Activated naive CD4-positive, alpha-beta T cell (primary cell): ENCODE measurements at places on chromosomes 12 and 14.

GRCh38 chr12:51071663-51072062, 11.7 kb downstream of the CSRNP2 start:
- DNase-seq, result no peak

GRCh38 chr12:53941187-53941586, 2.6 kb downstream of the HOXC13 start:
- no peak for DNase-seq

GRCh38 chr12:112900298-112901145, 6.2 kb upstream of the OAS1 start:
- DNase-seq, result no peak

GRCh38 chr14:95527387-95528002, 7.4 kb upstream of the GLRX5 start:
- DNase-seq, result no peak

DNA sequence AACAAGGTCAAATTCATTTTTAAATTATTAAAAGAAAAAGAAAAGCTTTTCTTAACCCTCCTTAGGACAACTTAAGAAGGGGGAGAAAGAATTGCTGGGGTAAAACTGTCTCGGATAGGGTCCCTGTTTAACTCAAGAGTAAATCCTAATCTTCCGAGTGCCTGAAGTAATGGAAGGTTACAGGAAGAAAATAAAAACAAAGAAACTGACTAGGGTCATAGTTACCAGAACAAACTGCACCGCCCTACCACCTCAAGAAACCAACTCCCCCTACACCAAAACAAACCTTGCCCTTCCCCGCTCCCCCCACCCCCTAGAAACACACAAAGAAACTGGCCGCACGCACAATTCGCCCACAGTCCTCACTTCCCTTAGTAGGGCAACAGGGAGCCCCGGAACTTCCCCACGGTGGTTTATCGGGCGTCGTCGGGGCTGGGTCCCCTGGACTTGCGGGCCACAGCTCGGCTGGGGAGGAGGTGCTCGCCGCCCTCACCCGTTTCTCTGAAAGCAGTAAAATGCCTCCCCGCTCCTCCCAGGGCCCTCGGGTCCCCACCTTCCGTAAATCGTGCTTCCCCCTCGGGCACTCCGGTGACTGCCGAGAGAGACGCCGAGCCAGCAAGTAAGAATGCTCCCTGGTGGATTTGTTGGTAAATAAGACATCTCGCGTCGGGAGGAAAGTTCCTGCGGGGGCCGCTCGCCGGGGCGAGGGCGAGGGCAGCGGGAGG, 2.4 kb downstream of the SINHCAF start:
- DNase-seq, result no peak

- no peak for DNase-seq
These were observed 430.2 kb upstream of the TMPO start for GRCh38 chr12:98085046-98085755.

GRCh38 chr12:101695706-101696105, 1.7 kb upstream of the CHPT1 start:
- DNase-seq, result no peak

DNA sequence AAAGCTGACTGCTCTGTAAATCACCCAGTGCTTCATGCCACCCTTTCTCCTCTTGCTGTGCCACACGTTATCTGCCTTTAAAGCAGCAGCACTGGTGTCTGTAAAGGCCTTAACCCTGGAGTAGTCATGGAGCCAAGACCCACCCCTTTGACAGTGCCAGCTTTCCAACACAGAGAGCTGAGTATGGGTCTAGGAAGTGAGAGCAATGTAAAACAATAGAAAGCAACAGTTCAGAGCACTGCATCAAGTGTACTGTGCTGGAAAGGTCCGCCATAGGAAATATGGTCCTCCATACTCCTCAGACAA, 139.5 kb downstream of the DAD1 start:
- no peak for DNase-seq

DNA sequence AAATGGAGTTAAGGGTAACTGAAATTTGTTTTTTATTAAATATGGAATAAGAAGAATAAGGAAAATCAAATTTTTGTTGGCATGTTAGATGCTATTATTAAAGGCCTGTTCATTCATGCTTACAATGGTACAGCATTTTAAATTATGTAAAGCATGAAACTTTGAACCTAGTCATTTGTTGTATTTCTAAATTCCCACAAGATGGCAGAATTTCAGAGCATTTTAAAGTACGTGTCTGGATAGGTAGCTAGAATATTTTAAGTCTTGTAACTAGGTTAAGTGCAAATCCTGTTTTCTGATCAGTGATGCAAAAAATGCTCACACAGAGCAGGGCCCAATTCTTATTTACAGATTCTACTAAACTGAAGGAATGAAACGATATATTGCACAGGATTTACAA, 585.6 kb upstream of the MIS18BP1 start:
- no peak for DNase-seq

DNA sequence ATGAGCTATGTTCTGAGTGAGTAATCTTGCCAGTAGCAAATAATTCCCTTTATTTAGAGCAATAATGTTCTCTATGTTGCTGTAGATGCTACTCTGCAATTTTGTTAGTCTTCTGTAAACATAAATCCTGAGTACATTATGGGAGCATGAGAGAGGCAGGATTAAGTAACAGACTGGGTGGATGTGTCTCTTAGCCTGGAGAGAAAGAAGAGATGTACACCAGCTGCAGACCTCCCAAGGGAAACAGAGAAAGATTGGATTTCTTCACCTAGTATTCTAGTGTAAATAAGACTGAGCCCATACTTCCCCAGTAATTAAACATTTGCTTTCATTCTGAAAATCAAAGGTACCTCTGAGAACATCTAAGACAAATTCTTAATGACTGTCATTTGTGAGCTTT, 564.0 kb downstream of the TRHDE start:
- DNase-seq, result no peak

DNA sequence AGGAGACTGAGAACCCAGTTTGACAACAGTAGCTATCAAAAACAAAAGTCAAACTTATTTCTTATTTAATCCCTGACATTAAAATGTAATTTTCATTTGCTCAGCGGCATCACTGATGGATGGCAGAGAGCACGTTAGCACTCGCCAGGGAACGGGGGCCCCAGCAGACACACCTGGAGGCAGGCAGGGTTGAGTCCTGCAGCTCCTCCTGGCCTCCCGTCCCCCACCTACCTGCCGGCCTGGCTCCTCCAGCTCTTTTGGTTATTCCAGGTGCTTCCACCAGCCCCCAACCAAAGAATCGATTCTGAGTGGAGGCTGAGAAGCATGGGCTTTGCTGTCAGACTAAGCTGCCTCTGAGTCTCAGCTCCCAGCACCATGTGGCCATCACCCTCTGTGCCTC, 113.6 kb downstream of the PHETA1 start:
- no peak for DNase-seq

DNA sequence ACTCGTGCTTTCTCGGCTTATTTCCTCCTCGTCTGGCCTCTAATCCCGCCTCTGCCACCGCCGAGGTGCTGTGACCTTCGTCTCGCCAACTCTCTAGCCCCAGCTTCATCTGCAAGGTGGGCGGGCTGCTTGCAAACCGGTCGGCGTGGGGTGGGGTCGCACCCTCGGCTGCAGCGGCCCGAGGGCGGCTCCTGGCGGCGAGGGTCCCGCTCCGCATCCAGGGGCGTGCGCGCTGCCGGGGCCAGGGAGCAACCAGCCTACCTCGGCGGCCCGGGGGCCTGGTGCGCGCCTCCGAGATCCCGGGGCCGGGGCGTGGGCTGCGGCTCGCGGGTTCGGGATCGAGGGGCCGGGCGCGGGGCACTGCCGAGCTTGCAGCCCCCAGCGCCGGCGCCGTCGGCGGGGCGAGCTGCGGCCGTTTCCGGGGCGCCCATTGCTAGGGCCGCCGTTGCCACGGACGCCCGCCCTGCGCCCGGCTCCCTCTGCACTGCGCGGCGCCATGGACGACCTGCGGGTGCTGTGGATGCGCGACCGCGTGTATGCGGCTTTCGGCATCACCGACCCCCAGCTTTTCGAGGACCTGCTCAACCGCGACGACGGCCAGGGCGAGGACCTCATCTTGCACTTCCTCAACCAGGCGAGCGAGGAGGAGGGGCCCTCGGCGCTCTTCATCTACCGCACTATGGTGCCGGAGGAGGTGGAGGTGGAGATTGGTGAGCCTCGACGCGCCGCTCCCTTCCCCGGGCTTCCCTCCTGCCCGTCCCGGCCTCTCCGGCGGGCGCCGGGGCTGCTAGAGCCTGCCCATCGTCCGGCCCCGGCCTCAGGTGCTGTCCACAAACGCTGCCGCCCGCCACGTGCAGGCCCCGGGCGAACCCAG, at the start of gene DNAH10:
TSS of gene DNAH10 (plus strand) at position 461 of the 874 bp plus-strand sequence. CDS start at position 497, 36 bp downstream.
- DNase-seq, result no peak

GRCh38 chr12:108468196-108468968, 46.7 kb upstream of the FICD start:
- no peak for DNase-seq

- DNase-seq, result no peak
These were observed 55.2 kb upstream of the KCNH3 start for GRCh38 chr12:49483619-49484018.

GRCh38 chr12:33639975-33640374, 200.4 kb upstream of the SYT10 start:
- no peak for DNase-seq

GRCh38 chr12:45331552-45331951, 115.7 kb downstream of the ANO6 start:
- no peak for DNase-seq

DNA sequence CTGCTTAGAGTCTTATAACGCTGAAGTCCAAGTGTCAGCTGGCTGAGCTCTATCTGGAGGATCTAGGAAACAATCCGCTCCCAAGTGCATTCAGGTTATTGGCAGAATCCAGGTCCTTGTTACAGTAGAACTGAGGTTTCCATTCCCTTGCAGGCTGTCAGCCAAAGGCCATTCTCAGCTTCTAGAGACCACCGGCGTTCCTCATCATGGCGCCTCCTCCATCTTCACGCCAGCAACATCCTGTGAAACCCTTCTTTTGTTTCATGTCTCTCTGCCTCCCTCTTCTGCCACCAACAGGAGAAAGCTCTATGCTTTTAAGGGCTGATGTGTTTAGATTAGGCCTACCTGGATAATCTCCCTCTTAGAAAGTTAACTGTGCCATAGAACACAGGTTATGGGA, 133.0 kb upstream of the RASSF8 start:
- DNase-seq, result no peak

- DNase-seq, result no peak
These were observed 22.3 kb downstream of the SEL1L start for GRCh38 chr14:81511111-81511904.

GRCh38 chr12:49017891-49018260, 700 bp downstream of the PRKAG1 start:
- no peak for DNase-seq

DNA sequence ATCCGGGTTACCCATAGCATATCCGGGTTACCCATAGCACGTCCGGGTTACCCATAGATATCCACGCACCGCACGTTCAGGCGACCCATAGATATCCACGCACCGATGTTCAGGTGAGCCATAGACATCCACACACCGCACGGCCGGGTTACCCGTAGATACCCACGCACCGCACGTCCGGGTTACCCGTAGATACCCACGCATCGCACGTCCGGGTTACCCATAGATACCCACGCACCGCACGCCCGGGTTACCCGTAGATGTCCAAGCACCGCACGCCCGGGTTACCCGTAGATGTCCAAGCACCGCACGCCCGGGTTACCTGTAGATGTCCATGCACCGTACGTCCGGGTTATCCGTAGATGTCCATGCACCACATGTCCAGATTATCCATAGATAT, 60.3 kb upstream of the SYT1 start:
- DNase-seq, result no peak

DNA sequence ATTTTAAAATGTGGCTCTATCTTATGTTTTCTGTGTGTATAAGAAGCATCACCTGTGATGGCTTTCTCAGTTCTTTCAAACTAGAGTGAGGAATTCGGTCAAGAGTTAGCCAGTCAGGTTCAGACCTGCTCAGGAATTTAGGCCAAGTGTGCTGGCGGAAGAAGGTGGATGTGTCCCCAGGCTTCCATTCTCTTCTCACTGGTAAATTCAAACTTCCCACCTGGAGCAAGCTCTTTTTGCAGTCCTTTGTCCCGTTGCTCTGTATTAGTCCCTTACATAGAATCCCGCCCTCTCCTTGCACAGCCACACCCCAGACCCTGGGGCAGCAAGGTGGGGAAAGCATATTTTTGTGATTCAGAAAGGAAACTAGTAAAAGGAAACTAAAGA, 124.7 kb upstream of the PWP1 start:
- no peak for DNase-seq

GRCh38 chr14:78028471-78028870, 141.7 kb upstream of the NRXN3 start:
- no peak for DNase-seq

DNA sequence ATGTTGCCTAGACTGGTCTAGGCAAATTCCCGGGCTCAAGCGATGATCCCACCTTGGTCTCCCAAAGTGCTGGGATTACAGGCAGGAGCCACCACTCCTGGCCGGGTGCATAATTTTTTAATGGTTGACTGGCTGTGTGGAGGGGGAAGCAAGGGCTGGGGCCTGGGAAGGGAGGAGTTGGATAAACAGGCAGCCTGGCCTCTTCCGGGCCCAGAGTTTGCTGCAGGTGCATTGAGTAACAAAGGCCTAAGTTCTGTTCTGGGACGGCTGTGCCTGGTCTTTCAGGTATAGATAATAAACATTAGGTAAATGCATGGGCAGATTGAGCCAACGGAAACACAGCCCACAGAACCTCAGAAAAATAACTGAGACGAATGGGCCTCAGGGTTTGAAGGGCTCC, 191.3 kb upstream of the TBX3 start:
- no peak for DNase-seq

DNA sequence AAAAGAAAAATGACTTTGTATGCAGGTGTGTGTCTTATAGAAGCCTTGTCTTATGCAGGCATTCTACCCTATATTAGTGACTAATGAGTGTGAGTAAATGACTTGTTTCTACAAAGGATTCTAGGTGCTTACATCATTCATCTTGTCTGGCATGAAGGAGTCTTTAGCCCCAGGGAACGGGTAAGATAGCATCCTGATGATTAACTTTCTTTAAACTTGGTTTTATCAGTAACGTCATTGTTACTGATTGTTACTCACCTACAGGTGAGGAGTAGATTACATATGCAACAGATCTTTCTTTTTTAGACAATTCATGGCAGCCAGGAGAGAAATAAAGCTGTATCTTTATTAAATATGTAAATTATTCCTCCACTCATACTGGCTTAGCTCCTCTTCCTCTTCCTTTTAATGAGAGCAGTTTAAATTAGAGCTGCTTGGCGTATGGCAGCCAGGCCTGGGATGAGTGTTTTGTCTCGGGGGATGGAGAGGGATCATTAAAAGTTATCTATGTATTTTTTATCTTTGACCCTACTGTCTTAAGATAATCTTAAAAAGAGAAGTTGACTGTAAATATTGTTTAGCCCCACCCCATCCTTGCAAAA, 57.2 kb upstream of the ATP2A2 start:
- no peak for DNase-seq

GRCh38 chr12:14956024-14956891, 5.1 kb downstream of the ARHGDIB start:
- no peak for DNase-seq

GRCh38 chr12:56333197-56333678, 562 bp downstream of the PAN2 start:
- no peak for DNase-seq

- no peak for DNase-seq
These were observed 2.9 kb upstream of the DHRS2 start for GRCh38 chr14:23633160-23633701.
